HS-5 (cell line): ENCODE measurements at places on chromosomes 5 and 9.
A peak's percentile ranks its signal among the peaks of the same experiment; 100 is the strongest.

- DNase-seq, result no peak
Observed at GRCh38 chr9:8571643-8572042, 772.1 kb upstream of the DMAC1 start.

GRCh38 chr5:100469767-100470166 is 65.4 kb upstream of the FAM174A start:
- no peak for DNase-seq

DNA sequence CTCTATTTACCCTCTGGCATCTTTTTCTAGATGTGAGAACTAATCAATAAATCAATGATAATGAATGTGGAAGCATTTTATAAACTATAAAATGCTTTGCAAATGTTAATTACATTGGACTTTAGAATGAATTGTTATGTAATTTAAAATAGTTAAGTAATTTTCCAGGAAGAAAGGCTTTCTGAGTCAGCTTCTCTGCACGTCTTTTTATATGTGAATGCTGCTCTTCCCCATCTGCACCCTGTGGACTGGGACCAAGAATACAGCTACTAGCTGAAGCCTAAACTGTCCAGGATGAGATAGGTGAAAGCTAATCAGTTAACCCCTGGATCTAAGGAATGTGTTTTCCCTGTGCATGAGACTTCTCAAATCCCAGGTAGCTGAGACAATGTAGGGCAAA is 292.9 kb downstream of the NR3C1 start:
- no peak for DNase-seq

DNA sequence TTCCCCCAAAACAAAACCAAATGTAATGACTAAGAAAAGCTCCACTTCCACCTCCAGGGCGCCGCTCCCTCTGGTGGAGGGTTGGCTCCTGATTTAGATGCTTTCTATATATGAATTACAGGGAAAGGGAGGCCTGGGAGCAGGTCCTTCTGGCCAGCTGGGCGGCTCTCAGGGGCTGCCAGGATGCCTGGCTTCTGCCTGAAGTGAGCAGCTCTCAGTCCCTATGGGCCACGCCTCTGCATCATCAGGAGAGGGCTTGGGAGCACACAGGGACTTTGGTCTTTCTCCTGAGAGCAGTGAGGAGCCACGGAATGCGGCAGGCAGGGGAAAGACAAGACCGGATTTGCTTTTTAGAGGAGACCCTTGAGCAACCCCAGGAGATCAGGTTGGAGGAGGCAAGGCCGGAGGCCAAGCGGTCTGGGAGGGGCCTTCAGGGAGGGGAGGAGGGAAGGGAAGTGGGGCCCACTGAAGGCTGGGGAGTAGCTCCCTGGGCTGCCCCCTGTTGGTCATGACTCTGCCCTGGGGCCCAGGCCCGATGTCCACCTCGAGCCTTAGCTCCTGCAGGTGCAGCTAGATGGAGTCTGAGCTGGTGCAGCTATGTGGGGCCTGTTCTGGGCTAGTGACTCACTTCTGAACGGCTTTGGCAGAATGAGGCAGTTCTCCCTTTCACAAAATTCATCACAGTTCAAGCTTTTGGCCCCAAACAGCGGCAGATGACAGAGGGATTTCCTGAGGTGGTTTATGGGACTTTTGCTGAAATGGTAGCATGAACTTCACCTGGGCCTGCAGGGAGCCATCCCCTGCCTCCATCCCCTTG is 11.3 kb upstream of the GRHPR start:
- no peak for DNase-seq

DNA sequence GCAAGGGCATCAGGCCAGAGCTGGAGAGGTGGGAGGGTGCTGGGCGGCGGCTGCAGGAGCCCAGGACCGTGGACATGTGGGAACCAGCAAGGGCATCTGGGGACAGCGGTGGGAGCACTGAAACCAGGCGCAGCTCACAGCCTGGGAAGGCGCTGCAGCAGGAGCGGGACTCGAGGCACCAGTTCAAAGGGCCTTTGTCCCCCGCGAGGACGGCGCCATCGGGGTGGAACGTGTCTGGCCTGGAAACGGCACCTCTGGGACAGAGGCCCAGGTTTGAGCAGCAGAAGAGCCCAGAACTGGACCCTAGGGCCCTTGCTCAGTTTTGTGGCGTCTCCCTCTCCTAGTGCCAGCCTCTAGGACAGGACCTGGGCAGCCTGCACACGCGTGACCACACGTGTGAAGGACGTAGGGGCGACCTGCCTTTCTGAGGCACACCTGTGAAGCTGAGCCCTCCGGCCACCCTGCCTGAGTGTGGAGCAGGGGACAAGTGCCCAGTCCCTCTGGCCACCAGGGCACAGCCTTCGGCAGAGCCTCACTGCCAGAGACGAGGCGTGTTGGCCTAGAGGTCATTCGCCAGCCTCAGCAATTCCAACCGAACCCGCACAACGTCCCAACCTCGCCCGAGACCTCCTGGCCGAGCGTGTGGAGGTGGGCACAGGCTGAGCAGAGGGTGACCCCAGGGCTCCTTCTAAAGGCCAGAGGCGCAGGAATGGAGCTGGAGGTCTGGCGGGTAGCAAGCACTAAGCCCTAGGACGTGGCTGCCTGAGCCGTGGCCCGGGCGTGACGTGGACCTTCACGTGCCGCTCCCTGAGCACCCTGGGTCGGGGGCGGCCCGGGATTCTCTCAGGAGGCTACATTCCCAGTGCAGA is 2.2 kb upstream of the TMEM210 start:
- DNase-seq, result no peak

DNA sequence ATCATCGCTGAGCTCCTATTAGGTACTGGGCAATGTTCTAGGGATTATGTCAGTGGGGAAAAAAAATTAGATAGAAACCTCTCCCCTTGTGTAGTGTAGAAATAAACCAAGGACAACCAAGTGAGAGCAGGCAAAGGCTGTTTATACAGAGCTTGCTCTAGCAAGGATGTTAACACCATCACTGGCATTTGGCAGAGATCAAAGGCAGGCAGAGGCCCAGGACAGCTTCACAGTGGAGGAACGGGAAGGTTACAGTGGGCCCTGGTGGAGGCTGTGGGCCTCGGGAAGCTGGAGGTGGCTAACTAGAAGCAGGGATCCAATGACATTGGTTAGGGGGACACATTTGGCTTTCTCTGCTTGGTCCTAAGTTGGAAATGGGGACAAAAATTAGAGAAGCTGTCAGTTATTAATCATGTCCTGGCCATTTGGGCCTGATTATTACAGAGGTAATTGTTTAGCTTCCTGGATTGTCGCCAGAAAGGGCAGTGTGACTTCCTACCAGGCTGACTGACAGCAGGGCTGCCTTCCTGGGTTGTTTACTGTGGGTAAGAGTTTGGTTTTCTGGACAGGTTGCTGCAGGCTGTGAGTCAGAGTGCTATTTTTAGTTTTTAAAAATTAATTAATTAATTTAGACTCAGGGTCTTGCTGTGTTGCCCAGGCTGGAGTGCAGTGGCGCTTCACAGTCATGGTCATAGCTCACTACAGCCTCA is 259.3 kb downstream of the ROR2 start:
- DNase-seq, result no peak

- DNase-seq, result no peak
Observed at GRCh38 chr9:15670894-15671293, 118.1 kb downstream of the CCDC171 start.

DNA sequence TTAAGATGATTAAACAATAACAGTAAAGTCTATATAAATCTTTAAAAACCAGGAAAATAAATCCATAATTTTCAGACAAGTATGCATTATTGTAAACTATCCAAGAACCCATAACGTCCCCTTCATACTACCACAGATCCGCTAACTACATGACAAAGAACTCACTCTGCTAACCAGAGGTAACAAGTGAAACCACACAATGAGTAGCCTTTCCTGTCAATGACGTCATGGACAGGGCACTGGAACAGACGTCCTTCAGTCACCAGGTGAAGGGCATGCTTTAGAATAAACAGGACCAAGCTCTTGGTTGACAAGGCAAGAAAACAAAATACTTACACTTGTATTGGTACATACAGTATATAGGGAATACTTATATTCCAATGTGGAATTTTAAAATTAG is 45.2 kb downstream of the RNF130 start:
- no peak for DNase-seq

DNA sequence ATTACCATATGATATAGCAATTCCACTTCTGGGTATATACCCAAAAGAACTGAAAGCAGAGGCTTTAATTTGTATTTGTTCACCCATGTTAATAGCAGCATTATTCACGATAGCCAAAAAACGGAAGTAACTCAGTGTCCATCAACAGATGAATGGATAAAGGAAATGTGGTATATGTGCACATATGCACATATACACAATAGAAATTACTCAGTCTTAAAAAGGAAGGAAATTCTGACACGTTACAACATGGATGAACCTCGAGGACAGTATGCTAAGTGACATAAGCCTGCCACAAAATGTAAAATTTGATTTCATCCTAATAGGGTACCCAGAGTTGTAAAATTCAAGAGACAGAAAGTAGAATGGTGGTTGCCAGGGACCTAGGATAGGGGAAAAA is 54.9 kb downstream of the NUP155 start:
- no peak for DNase-seq

- no peak for DNase-seq
Observed at GRCh38 chr9:133421615-133422542, at the start of gene ADAMTS13. TSS of gene ADAMTS13 (plus strand) at chr9:133422367. CDS start at chr9:133422444, 77 bp downstream.

- DNase-seq, result no peak
Observed at GRCh38 chr5:177142098-177142611, 8.6 kb downstream of the NSD1 start.

DNA sequence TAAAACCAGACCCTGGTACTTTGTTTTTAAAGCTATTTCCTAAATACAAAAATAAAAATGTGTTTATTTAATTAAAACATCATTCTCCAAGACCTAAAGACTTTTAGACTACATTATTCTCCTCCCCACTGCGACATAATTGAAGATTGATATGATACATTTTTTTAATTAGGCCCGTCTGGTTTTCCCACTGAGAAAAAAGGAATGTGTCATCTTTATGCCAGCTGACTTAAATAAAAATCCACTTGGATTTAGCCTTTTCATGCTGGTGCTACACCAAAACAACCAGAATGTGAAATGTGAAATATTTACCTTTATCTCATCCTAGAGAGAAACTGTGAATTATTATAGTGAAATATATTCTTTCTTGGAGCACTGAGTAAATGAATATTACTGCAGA is 155.5 kb upstream of the PPP1R2B start:
- DNase-seq, result no peak

- no peak for DNase-seq
Observed at GRCh38 chr5:69364414-69364813, 4.9 kb downstream of the AK6 start.

- no peak for DNase-seq
Observed at GRCh38 chr9:114401344-114401743, 13.6 kb upstream of the AKNA start.

- DNase-seq, result no peak
Observed at GRCh38 chr5:160289721-160290120, 22.6 kb downstream of the CCNJL start.

GRCh38 chr9:106626936-106627335 is 236.0 kb upstream of the ZNF462 start:
- no peak for DNase-seq

- no peak for DNase-seq
Observed at GRCh38 chr5:14266171-14266570, 123.0 kb downstream of the TRIO start.

GRCh38 chr5:118326481-118327045 is 661.8 kb downstream of the DTWD2 start:
- peak; percentile 18 for DNase-seq

DNA sequence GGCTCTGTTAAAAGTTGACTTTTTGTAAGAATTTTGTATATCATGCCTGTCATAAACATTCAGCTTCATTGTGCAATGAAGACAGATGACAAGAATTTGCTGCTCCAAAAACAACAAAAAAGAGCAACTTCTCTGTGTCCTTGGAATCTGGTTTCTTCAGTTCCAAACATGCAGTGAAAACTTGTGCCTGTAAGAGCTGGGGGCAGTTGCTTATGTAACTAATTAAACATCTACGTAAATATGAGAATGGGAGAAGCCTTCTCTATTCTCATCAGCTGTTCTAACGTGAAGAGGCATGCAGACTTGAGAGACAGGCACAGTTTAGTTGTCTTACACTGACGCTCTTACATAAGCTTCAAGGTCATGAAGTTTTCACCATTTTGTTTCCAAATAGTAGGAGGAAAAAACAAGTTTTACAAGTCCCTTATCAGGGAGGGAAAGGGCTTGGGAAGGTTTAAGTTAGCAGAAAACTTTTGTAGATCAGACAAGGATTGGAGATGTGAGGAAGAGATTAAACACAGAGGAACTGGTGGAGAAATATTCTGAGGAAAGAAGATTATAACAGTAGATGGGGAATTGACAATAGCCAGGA is 170.4 kb downstream of the RFK start:
- DNase-seq, result no peak

DNA sequence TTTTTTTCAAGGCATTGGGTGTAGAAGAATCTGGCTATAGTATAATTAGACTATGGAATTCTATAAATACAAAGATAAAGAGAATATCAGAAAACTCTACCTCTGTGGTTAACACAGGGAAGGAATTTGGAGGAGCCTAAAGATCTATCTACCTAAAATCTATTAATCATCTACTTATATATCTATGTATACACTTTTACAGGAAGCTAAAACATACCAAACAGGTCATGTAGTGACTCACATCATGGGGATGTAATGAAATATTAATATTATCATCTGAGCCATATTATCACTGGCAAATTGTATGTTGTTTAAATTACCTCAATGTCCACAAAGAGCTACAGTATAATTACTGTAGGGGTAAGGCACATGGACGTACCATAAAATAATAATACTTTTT is 1748.2 kb downstream of the EFNA5 start:
- no peak for DNase-seq

- DNase-seq, result no peak
Observed at GRCh38 chr5:174610968-174611367, 113.4 kb upstream of the MSX2 start.

GRCh38 chr5:57176350-57176857 is 2.5 kb downstream of the GPBP1 start:
- DNase-seq, result peak; percentile 26

GRCh38 chr5:150075233-150075632 is 11.1 kb downstream of the CSF1R start:
- no peak for DNase-seq

- DNase-seq, result no peak
Observed at GRCh38 chr5:23042226-23042625, 189.1 kb upstream of the CDH12 start.

DNA sequence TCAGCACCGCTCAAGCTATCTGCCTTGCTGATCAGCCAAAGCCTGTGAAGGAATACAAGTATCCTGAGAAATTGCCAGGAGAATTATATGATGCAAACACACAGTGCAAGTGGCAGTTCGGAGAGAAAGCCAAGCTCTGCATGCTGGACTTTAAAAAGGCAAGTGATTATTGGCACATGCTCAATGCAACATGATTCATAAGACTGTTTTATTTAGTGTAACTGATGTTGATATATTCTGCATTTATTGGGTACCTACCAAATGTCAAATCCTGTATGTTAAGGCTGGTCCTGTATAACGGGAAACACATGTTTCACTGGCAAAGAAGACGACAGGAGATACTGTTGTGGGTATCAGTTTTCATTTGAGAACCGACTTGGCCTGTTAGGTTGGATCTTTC is 69.0 kb downstream of the ADAMTS16 start:
- DNase-seq, result no peak

GRCh38 chr9:31983895-31984294 is 400.5 kb upstream of the ACO1 start:
- DNase-seq, result no peak
